ENCODE measurements at places on chromosomes 16 and 17.

GRCh38 chr17:9032583-9032982 is 11.3 kb downstream of the NTN1 start:
- DNase-seq, result no peak

DNA sequence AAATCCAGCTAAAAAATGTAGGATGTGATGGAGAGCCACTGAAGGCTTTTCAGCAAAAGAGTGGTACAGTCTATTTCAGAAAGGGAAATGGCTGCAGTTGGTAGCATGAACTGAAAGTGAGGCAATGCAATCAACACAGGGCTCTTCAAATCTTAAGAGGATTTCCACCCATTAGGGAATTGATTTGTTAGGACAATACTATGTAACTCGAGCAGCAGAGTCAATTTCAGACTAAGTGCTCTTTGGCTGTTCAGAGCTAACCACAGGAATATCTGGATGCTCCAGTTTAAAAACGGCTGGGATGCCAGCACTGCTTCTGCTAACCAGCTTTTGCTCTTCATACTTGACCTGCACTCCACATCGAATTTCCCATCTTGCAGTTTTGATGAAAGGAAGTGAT is 24.6 kb downstream of the CACNG1 start:
- DNase-seq, result no peak

DNA sequence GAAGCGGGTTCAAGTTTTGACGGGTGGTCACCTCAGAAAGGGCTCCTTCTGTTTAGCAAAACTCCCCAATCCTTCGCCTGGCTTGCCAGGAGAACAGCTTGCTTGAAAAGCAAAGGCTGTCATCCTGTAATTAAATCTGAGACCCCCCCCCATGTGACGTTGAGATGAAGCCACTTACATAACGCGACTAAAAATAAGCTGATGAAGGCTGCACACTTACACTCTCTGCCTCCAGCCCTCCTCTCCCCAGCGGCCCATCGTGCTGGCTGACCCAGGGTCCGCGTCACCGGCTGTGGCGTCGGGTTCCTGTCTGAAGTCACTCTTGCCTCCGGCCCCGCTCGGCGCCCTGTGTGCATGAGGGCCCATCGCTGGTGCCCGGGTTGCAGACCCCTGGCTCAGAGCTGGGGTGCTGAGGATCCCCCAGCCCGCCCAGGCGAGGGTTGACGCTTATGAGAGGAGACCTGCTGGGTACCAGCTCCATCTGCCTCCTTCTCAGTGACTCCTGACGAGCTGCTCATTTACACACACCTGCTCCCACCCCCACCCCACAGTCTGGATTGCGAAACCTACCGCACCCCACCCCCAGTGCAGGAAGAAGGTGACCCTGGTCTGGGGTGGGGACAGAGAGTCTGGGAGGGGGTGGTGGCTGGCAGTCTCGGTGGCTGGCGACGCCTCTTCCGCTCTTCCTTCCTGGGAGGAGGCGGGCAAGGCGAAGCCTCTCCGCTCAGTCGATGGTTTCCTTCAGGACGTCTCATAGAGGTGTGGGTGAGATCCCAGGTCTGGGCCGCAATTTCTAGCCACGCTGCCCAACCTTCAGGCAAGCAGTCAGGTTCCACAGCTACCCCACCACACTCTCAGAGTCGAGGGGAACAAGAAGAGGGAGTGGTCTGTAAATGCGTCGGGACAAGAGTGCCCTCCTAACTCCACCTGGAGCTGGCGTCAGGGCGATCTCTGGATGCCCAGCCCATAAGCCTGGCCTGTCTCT is 3.1 kb upstream of the BAIAP2 start:
- no peak for DNase-seq

GRCh38 chr16:2712546-2712945 is 7.5 kb downstream of the PRSS27 start:
- DNase-seq, result no peak

DNA sequence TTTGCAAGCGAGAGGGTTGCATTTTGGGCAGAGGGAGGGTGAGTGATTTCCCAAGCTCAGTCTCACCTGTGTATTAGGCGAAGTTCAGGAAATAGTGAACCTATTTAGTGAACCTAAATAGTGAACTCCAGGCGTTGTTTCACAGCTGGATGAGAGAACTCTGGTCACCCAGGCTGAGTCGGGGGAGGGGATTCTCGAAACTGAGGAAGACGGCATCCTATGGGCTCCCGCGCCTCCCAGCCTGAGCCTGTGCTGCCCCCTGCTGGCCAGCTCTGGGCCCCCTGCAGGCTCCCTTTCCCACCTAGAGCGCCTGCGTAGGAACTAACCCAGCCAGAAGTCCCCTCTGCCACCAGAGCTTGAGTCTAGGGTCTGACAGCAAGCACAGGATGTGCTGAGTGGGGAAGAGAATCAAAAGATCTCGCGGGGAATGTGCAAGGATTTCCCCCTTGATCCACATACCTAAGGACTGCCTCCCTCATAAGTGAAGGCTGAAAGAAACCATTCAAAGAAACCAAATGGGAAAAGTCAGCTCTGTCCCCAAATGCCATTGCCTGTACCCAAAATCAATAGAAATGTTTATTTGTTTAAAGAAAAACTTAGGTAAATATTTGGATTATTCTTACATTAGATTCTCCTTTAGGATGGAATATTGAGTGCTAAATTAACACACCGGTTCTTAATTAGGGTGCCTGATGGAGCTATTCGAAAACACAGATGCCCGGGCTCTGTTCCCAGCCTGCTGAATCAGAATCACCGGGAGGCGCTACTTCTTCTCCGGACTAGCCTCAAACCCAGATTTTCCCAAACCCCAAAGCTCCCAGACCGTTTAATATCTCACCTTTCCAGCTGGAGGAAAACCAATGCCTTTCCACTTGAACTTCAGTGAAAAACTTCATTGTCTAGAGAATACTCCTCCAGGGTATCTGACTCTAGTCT is 14.8 kb upstream of the MARVELD3 start:
- peak; percentile 74 for DNase-seq

DNA sequence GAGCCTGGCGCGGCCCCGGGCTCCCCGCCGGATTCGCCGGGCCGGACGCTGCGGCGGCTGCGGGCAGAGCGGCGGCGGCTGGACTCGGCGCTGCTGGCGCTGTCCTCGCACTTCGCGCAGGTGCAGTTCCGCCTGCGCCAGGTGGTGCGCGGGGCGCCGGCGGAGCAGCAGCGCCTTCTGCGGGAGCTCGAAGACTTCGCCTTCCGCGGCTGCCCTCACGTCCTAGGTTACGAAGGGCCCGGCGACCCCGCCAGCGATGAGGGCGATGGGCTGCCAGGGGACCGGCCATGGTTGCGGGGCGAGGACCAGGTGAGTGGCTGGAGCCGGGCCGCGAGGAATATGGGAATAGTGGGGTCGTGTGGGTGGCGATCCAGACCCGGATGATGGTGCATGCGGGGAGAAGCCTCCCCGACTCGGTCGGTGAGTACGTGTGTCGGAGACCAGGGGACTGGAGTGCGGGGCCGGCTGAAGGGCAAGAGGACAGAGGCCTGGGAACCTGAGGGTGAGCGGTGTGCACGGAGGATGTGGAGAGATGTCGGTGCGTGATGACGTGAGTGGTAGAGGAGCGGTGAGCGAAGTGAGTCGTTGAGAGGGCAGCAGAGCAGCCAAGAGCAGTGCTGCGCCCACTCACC is 517 bp downstream of the RUNDC1 start:
- no peak for DNase-seq

GRCh38 chr16:14043278-14043677 is 27.8 kb upstream of the MRTFB start:
- DNase-seq, result no peak

DNA sequence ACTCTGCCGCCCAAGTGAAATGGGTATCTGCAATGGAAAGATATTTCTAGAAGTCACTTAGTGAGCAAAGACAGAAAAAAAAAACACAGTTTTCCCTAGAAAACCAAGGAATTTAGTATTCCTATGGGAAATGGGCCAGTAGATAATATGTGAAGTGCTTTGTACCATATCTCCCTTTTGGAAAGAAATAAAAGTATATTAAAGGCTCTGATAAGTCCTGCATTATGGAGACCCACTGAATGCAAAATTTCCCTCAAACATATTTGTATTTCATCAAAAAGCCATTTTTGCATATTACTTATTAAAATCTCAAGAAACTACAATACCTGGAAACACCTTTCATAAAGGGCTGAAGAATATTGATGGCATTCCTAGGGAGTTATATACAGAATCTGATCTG is 51.6 kb upstream of the DYNLRB2 start:
- no peak for DNase-seq

GRCh38 chr17:3015890-3016289 is 47.5 kb downstream of the OR1D5 start:
- no peak for DNase-seq

- DNase-seq, result no peak
Observed at GRCh38 chr17:6479622-6480302, 35.5 kb downstream of the PIMREG start.

DNA sequence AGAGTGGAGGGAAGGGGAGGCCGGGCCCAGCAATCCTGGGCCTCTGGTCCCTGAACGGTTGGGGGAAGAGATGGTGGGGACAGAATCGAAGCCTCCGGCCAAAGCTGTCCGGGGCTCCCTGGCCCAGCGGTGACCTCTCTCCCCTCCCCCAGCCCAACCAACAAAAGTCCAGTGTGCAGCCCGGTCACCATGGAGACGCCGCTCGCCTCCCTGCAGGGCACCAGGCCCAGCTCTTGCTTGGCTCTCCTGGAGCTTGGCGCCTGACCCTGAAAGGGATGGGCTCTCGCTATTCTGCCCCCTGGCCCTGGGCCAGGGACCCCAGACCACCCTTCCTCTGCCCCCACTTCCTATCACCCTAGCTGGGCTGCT is 1.3 kb downstream of the METRN start:
- DNase-seq, result no peak

- DNase-seq, result no peak
Observed at GRCh38 chr16:85256190-85256739, 144.0 kb upstream of the CIBAR2 start.

DNA sequence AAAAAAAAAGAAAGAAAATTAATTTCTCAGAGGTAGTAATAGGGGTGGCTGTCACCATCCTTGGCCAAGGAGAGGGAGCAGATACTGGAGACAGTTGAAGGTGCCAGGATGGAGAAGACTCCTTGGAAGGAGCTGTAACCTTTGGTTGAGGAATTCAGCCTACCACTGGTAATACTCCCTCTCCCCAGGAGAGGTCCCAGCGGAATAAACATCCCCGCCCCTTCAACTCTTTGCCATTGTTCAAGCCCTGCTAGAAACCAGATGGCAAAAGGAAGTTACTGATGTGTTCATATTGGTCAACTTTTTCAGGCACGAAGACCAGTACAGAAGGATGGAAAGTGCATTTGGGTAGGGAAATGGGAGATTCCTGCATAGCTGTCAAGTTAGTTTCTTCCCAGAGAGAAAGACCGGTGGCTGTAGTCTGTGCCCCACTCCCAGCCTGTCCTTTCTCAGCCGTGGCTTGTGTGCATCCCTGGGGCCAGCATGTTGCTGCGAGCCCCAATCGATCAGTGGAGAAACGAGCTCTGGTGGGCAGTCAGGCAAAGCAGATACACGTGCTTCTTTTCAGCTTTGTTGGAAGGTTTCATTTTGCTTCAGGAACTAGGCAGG is 612.1 kb downstream of the MAF start:
- DNase-seq, result no peak

GRCh38 chr17:62870552-62870971 is 62.4 kb upstream of the MARCHF10 start:
- DNase-seq, result no peak

GRCh38 chr16:2526135-2526534 is 5.1 kb downstream of the CEMP1 start:
- DNase-seq, result peak; percentile 42

DNA sequence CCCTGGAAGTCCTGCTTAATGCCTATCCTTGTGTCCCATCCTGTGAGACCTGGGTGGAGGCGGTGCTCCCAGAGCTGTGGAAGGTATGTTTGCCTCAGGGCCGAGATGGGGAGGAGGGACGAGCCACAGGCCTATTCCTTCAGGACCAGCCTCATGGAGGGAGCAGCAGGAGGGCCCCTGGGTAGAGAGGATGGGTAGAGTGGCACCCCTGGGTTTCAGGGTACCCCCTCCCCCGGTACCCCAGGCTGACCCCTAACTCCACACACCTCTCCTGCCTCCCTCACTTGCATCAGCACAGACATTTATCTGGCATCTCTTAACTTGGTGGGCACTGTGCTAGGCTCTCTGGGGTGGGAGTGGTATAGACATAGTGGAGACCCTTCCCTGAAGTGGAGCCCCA is 7.1 kb downstream of the ASB16 start:
- DNase-seq, result no peak

- no peak for DNase-seq
Observed at GRCh38 chr17:13920413-13920812, 148.9 kb upstream of the COX10 start.

- no peak for DNase-seq
Observed at GRCh38 chr16:55330781-55331647, 7.0 kb downstream of the IRX6 start.

DNA sequence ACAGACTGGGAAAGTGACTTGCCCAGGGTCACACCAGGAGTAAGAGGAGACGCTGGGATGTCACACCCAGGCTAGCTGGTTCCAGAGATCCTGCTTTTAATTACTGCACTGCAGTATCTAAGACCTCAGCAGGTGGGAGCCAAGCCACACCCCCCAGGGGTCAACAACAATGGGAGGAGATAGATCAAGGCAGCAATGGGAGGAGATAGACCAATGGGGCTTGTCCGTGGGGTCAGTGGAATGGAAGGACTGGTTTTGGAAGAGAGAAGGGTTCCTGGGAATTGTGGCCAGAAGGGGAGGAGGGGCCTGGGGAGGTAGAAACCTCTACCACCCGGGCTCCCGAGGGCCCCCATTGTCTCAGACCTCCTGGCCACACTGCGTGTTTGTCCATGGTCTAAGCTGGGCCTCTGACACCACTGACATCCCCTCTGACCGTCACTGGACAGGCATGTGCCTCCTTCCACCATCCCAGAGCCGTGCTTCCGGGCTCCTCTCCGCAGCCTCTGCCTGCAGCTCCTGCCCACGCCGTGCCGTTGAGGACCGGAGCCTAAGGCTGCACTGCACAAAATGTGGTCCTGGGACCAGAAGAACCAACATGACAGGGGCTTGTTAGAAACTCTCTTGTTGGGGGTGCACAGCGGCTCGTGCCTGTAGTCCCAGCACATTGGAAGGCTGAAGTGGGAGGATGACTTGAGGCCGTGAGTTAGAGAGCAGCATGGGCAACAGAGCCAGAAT is 69.8 kb upstream of the RPH3AL start:
- no peak for DNase-seq

GRCh38 chr16:75193265-75193650 is 13.7 kb downstream of the CTRB2 start:
- no peak for DNase-seq

DNA sequence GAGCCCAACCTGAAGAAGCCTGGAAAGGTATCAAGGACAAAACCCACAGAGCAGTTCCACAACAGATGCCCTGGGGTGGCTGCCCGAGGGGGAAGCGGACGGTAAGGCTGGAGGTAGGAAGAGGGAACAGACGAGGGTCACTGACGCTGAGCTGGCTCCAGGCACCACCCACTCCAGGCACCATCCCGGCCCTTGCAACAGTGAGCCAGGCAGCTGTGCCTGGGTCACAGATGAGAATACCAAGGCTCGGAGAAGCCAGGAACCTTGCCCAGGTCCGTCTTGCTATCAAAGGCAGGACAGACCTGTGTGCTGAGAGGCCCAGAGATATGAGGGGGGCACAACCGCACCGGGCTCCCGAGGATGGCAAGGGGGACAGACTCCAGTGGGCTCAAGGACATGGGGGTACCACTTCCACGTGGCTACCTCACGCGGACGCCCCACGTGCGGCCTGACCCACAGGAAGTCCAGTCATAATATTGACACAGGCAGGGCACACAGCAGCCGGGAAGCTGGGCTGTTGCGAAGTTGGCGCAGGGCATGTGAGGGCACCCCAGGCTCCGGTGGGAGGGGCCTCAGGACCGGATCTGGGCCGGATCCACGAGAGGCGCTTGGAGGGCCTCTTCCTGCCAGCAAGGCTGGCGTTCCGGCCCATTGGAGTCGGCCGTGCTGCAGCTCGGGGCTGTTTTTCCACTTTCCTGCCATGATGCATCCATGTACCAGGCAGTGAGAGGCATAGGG is 29.9 kb downstream of the PEMT start:
- DNase-seq, result no peak
